ENCODE measurements at places on chromosomes 7 and 10. TPM values are rescaled to one million over a fixed set of nuclear protein-coding genes. Genes with fewer than 3 reads are reported as not detected.
A peak's percentile ranks its signal among the peaks of the same experiment; 100 is the strongest.

- H3K27me3 ChIP-seq = no peaks in the 10 kb centered on the region
- H3K27ac ChIP-seq = no peak overlapping the region
- no peaks in the 10 kb centered on the region for H3K36me3 ChIP-seq
- no peak for DNase-seq
- no peak overlapping the region for H3K4me3 ChIP-seq
Observed at GRCh38 chr7:71298378-71298777, 166.4 kb downstream of the GALNT17 start.

- H3K4me1 ChIP-seq = no peaks in the 10 kb centered on the region
- H3K4me3 ChIP-seq = no peak overlapping the region
- H3K36me3 ChIP-seq = no peaks in the 10 kb centered on the region
- DNase-seq = no peak
Observed at GRCh38 chr10:88179831-88180230, 316.4 kb downstream of the PTEN start.

The ANXA8 gene
- polyA plus RNA-seq = not detected

DNA sequence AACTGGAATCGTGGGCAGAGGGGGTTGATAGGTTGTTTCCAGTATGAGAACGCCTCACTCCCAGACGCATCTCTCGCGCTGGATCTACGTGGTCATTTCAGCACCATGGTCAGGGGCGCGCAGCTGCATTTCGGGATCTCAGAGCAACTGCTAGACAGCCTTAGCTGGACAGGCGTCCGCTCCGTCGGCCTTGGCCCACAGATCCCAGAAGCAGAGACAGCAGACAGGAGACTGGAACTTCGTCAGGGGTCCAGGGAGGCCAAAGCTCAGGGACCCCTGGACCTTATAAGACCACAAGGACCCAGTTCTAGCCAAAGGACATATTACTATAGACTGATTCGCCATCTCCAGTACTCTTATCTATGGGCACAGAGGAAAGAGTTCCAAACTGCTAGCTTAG, 5.3 kb downstream of the NEUROG3 start:
- peaks cover 2% of the 10 kb centered on the region for H3K4me1 ChIP-seq
- H3K36me3 ChIP-seq = no peaks in the 10 kb centered on the region
- H3K4me3 ChIP-seq = no peak overlapping the region
- no peak overlapping the region for H3K27ac ChIP-seq
- no peak for DNase-seq
- peaks cover 32% of the 10 kb centered on the region for H3K27me3 ChIP-seq

DNA sequence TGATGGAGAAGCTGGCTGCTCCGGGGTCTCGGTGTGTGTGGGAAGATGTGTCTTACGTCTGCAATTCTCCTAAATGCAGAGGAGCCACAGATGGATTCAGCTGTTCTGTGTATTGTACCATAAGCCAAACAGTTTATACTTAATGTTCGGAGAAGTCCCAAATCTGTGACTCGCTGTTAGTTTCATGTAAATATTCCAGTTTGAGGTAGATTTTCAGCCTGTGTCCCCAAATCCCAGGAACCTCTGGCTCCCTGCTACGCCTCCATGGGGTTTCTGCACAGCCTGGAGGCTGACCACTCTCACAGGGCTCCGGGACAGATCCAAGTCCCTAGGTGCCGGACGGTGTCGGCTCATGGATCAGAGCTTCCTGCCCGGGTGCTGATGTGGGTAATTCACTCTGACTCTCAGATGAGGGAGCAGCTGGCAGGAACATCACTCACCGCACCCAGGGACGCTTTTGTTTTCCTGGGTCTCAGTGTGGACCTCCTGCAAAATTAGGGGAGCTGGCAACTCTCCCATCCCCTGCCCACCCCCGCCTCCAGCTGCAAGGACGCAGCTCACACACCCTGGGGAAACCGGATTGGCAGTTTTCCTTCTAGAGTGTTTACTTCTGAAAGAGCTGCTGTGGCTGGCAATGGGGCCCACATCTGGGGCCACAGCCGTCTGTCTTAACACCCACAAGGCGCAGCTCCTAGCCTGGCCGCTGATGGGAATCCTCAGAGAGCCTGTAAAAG, 421.1 kb upstream of the FOXK1 start:
- H3K27ac ChIP-seq = no peak overlapping the region
- no peak for DNase-seq
- H3K4me3 ChIP-seq = no peak overlapping the region
- H3K4me1 ChIP-seq = no peaks in the 10 kb centered on the region
- H3K27me3 ChIP-seq = no peaks in the 10 kb centered on the region
- no peaks in the 10 kb centered on the region for H3K36me3 ChIP-seq

DNA sequence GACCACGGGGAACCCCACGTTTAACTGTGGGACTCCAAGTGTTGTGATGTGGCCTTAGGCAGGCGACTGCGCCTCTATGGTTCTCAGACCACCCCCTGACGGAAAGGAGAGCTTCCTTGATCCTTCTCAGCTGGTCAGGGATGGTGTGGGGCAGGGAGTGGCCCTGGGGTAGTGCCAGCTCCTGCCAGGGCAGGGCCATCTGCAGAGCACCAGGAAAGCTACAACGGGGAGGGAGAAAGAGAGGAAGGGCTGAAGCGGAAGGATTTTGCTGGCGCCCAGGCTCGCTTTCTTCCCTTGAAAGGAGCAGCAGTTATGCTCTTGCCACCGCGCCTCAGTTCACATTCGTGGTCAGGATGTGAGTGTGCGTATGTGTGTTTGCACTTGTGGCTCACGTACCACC, 74.9 kb upstream of the PCBD1 start:
- H3K4me3 ChIP-seq = no peak overlapping the region
- H3K27me3 ChIP-seq = no peaks in the 10 kb centered on the region
- DNase-seq = no peak
- no peaks in the 10 kb centered on the region for H3K4me1 ChIP-seq
- H3K27ac ChIP-seq = no peak overlapping the region

The LIPJ gene
- not detected for polyA plus RNA-seq

GRCh38 chr10:72276421-72277339, 3.0 kb downstream of the DDIT4 start:
- peak overlapping the region; percentile 96 for H3K27ac ChIP-seq
- no peaks in the 10 kb centered on the region for H3K36me3 ChIP-seq
- peaks cover 20% of the 10 kb centered on the region for H3K4me1 ChIP-seq
- H3K27me3 ChIP-seq = no peaks in the 10 kb centered on the region
- DNase-seq = no peak
- peak overlapping the region; percentile 95 for H3K4me3 ChIP-seq

The VENTX gene
- polyA plus RNA-seq = not detected

The AIFM2 gene
- 2.9 TPM for polyA plus RNA-seq

Measured in naive thymus-derived CD4-positive, alpha-beta T cell (primary cell).